ENCODE measurements at places on chromosomes 11 and 22.

GRCh38 chr22:45911601-45912271, 65.2 kb downstream of the WNT7B start:
- DNase-seq = peak; percentile 76

GRCh38 chr11:112348480-112349029, 87.9 kb upstream of the PLET1 start:
- no peak for DNase-seq

DNA sequence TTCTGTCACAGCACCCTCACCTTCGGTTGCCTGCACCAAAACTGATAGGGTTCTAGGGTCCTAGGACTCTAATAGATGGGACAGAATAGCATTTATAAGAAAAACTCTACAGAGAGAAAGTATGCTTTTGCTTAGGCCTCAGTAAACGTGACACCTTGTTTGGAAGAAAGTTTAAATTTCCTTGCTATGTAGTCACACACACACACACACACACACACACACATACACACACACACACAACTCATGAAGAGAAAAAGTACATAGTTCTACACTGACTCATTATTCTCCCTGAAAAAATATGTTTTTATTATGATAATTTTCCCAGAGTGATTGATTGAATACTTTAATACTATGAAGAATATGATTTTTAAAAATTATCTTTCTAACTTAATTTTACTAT, 220.8 kb upstream of the SNX19 start:
- no peak for DNase-seq

GRCh38 chr22:30877662-30878515, 90.7 kb downstream of the MORC2 start:
- no peak for DNase-seq

DNA sequence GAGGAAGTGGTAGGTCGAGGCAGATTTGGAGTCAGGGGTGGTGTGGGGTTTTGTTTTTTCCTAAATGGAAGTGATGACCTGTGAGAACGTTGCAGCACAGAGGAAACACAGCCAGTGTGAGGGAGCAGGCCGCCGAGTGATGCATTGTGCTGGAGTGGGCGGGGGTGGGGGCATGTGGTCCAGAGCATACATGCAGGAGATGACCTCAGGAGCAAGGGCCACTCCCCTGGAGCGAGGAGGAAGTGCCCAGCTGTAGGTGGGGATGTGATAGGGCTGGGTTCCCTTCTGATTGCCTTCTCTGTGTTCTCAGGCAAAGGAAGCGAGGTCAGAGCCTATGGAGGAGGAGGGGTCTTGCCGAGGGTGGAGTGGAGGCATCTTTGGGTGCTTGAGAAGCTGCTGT, 81.4 kb downstream of the PPP6R3 start:
- no peak for DNase-seq

DNA sequence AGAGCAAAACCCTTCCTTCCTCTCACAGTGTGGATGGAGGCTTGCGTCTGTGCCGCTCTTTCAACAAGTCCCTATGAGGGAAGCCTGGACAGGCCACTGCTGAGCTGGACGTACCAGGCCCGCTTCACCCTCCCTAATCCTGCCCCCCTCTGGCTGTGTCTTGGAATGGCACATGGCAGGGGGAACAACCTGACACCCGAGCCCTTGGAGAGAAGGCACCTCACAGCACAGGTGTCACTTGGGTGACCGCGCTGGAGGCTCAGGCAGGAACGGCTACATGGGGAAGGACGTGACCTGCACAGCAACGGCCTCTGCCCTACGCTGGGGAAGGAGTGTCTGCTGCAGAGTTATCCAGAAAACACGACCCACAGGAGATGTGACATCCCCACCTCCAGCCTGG, 11.0 kb downstream of the CARS1 start:
- no peak for DNase-seq
